ENCODE measurements at places on chromosomes 12 and 14. TPM values are rescaled to one million over a fixed set of nuclear protein-coding genes. Genes with fewer than 3 reads are reported as not detected.

DNA sequence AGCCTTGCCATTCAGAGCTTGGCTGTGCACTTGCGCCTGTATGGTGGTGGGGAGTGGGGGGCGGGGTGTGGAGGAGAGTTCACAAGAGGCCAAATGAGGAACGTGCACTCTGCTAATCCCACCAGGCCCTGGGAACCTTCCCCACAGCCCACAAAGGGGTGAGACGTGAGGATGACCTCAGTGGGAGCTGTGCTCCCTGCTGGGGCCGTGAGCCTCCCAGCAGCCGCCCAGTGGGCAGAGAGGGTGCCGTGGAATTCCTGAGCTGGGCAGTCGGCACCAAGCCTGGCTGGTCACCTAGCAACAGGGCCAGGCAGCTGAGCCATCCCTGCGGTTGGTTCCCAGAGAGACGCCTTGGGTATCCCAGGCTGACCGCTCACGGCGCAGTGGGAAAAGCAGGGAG is 53.7 kb downstream of the CCNK start:
- DNase-seq: no peak

Gene KRT82
- total RNA-seq: not detected

Gene MMP19
- total RNA-seq: 2.1 TPM

GRCh38 chr14:21202463-21203358 is 46.8 kb upstream of the OR5AU1 start:
- DNase-seq: no peak

GRCh38 chr14:102584871-102585869 is 7.3 kb upstream of the RCOR1 start:
- peak; percentile 92 for DNase-seq

- peak; percentile 75 for DNase-seq
These were observed 120.9 kb downstream of the SLC38A6 start for GRCh38 chr14:61101803-61102548.

DNA sequence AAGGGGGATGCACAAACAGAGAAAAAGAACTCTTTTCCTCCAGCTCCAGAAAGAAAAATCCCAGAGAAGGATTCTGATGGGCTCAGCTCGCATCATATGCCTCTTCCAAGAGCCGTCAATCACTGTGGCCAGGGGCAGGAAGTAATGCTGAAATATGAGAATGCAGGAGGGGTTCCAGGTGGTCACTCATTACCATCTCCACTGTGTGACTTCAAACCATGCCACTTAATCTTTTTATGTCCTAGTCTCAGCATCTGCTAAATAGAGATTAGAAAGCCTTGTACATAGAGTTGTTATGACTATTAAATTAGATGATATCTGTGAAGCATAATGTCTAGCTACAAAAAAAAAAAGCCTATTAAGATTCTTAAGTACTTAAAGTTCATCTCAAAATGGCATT is 65.6 kb upstream of the FICD start:
- no peak for DNase-seq

- DNase-seq: no peak
These were observed 768.8 kb upstream of the NOVA1 start for GRCh38 chr14:27366596-27366995.

Gene AACS
- total RNA-seq: 59.8 TPM

GRCh38 chr14:81453166-81453766 is 53.1 kb upstream of the STON2 start:
- DNase-seq: peak; percentile 85

Data from endodermal cell (in vitro differentiated cells).